ENCODE measurements at places on chromosomes 6 and 20. TPM values are rescaled to one million over a fixed set of nuclear protein-coding genes. Genes with fewer than 3 reads are reported as not detected.

DNA sequence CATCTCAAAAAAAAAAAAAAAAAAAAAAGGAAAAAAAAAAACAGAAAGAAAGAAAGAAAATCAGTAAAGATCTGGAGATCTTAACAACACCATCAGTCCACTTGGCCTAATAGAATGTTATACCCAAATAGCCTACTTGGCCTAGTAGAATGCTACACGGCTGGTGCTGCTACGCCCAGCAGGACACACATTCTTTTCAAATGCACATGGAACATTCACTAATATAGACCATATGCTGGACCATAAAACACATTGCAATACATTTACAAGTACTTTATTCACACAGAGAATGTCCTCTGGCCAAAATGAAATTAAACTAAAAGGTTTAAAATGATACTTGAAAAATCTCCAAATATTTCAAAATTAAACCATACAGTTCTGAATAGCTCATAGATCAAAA lies 80.0 kb upstream of the TNFAIP3 start:
- DNase-seq, result no peak

- DNase-seq, result no peak
Observed at GRCh38 chr6:37244430-37245310, 12.9 kb upstream of the TBC1D22B start.

Gene FABP7
- total RNA-seq, result not detected

- no peak for DNase-seq
Observed at GRCh38 chr6:24079076-24079475, 46.9 kb upstream of the NRSN1 start.

DNA sequence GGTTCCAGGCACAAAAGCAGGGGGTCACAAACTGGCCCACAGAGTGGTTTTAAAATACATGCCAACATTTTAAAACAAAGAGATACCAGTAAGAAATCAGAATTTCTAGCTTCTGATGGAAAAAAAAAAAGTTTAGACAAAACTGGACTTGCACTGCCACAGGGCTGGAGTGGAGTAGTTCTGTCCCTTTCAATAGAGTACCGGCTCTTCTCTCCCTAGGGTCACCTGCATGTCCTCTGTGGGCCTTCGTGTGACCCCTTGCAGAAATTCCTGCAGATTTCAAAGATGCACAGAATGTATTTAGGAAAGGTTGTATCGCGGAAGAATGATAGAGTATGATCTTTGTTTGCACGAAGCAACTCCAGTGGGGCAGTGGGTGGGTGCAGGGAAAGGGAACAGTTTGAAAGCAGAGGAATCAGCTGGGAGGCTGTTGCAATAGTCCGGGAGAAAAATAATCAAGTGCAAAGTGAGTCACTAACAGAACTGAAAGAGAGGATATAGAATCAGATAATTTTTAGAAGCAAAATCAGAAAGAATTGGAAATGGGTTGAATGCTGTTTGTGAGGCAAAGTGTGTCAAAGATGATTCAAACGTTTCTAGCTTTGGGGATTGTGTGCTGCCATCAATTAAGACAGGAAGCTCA lies 97.3 kb upstream of the STXBP5 start:
- no peak for DNase-seq

Gene ADGRG6
- total RNA-seq, result 0.74 TPM

DNA sequence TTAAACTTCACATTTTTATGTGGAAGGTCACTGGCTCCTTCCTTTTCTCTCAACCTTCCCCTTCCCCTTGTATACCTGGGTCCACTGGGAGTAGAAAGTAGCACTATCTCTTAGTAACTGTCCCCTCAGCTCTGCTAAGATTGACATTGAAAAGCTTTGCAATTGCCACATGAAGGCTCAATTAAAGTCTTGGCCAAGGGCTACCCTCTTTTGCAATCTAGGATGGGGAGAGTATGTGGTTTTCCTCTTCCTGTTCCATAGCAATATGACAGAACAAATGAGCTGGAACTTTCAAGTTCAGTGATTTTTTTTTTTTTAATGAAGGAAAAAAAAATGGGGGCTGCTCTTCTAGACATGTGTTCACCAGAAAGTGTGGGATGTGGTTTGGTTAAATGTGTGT lies 37.1 kb downstream of the PROKR2 start:
- no peak for DNase-seq

- DNase-seq, result no peak
Observed at GRCh38 chr6:44537306-44538049, 150.0 kb downstream of the CDC5L start.

DNA sequence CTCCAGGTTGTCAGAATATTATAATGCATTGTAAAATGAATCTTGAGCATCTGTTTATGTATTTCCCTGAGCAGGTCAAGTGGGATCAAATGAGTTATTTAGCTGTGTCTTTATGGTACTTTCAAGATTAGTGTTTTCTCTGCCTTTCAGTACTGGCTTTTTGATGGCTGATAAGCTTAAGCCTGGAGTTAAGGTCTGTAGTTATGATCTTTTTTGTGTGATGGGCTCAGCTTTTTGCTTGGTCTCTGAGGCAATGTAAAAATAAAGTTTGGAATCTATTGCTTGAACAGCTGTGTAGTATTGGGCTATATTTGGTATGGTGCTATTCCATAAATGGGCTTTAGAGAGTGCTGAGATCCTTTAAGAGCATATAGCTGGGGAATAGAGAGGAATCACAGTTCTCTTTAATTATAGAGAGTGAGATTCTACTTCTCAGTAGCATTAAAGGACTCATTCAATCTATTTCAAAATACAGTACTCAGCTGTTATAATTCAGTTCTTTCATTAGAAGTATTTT lies 40.7 kb downstream of the ZNF451 start:
- no peak for DNase-seq

Gene COL21A1
- not detected for total RNA-seq

- DNase-seq, result peak; percentile 66
Observed at GRCh38 chr6:25050356-25050755, 114.6 kb upstream of the RIPOR2 start.

- DNase-seq, result no peak
Observed at GRCh38 chr6:110285306-110286060, 72.7 kb downstream of the METTL24 start.

Gene TAF4
- total RNA-seq, result 20.4 TPM

GRCh38 chr20:16709017-16709416 lies 20.8 kb upstream of the SNRPB2 start:
- peak; percentile 52 for DNase-seq

GRCh38 chr6:139757784-139758183 lies 383.3 kb upstream of the CITED2 start:
- DNase-seq, result no peak

Gene PAQR8
- 5.4 TPM for total RNA-seq

DNA sequence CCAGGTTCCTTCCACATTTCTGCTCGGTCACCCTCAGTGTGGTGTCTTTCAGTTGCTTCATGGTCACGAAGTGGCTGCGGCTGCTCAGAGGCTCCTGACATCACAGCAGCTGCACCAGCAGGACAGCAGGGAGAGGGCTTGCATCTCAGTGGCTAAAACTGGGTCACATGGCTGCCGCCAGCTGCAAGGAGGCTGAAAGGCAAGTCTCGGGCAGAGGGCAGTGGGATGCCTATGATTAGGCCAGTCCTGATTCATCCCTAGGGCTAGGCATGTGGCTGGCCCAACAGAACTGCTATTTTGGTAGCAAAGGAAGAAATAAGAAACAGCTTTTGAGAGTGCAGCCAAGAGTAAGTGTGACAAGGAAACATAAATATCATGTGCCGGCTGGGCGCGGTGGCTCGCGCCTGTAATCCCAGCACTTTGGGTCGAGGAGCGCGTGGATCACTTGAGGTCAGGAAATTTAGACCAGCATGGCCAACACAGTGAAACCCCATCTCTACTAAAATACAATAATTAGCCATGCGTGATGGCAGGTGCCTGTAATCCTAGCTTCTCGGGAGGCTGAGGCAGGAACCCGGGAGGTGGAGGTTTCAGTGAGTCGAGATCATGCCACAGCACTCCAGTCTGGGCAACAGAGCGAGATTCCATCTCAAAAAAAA lies 46.6 kb downstream of the RBM38 start:
- DNase-seq, result no peak

- no peak for DNase-seq
Observed at GRCh38 chr20:651713-652614, 1.0 kb downstream of the SRXN1 start.

DNA sequence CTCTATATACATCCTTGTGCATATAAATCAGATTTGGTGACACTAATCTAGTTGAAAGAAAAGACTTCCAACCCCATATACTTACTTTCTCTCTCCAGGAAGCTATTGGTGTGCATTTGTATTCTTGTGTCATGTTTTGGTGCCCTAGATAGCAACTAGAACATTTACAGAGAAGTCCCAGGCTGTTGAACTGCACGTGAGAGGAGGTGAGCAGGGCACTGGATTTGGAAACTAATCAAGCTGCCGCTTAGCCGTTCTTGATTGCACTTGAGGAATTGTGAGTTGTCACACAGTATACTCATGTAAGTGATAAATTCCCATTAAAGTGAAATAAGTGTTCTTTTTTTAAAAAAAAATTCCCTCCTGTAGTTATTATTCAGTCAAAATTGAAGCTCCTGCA lies 7.6 kb downstream of the WRNIP1 start:
- DNase-seq, result no peak

GRCh38 chr6:33633462-33634158 lies 12.5 kb downstream of the ITPR3 start:
- peak; percentile 48 for DNase-seq

DNA sequence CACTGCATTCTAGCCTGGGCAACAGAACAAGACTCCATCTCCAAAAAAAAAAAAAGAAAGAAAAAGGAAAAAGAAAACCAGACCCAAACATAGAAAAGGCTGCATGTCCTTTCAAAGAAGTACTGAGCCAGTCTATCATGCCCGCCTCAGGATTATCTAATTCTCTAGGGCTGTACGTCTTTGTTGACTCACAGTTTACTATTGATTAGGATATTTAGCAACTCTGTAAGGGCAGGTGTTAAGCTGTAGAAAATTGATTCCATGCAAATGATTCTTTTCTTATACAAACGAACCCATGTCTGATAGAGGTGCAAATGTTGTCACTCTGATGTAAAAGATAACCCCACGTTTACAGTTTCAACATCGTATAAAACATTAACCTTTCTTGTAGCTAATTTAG lies 209.0 kb downstream of the TTLL2 start:
- DNase-seq, result no peak

DNA sequence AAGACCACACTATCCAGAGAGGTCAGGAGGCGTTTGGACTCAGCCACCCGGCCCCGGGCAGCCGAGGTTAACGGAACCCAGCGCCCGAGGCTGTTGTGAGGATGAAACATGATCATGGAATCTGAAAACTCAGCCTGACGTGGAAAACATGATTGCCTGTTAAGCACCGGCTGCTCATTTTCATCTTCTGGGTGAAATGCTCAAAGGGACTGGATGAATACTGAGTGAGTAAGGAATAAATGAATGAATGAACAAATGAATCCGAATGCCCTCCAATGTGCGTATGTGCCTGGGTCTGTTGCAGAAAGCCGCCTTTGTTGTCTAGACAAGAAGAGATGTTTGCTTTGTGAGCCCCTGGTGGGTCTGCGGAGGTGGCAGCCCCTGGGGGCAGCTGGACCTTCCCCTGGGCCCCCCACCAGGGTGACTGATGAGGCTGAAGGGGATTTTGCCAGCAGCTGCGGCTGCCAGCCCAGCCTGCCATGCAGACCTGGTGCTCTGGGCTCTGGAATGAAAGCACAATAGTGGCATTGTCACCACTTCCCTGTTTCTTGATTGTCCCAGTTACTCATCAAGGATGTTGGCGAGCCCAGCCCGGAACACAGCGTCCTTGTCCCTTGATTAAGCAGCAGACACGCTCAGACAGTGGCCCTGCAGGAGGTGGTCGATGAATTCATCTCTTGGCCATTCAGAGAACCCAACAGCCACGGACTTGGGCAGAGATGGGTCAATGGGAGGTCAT lies 211.1 kb downstream of the ANKRD60 start:
- no peak for DNase-seq

Gene ADGRB3
- not detected for total RNA-seq

Gene SEMG1
- not detected for total RNA-seq

Gene MUC22
- total RNA-seq, result not detected

DNA sequence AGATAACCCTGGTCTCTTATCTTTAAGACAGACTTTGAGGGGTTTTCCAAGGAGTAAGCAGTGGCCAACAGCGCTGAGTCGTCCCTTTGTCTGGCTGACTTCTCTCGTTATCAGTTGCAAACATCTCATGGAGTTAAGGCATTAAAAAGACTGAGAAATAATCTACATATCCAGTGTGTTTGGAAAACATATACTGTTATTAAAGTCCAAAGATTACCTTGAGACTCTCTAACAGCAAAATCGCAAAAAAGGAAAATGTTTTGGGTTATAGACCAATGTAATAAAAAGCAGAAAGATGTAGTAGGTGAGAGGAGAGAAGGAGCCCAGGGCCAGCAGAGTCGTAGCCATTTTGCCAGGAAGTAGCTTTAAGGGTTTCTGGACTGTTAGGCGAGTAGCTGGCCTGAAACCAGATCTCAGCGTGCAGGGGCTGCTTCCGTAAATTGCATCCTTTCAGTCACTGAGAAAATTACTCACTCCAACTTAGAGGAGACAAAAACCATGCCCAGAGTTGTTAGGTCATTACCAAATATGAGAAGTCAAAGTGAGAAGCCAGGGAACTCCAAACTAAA lies 24.6 kb downstream of the MYLK4 start:
- DNase-seq, result no peak

DNA sequence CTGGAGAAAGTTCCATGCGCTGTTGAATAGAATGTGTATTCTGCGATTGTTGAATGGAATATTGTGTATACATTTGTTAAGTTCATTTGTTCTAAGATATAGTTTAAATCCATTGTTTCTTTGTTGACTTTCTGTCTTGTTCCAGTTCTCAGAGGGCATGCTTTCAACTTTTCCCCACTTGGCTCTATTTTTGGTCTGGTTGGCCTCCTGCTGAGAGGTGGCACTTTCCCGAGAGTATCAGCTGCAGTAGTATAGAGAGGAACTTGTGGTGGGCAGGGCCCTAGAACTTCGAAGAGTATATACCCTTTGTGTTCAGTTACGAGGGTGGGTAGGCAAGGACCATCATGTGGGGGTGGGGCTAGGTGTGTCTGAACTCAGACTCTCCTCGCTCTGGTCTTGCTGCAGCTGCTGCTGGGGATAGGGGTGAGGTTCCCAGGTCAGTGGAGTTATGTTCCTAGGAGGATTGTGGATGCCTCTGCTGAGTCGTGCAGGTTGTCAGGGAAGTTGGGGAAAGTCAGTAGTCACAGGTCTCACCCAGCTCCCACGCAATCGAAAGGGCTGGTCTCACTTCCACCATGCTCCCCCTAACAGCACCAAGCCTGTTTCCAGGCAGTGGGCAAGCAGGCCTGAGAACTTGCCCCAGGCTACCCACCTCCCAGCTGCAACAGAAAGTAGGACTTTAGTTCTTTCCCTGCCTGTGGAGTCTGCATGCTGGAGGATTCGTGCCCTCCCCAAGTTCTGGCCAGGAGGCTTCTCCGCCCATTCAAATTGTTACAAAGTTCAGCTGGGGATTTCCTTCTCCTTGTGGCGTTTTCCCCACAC lies 118.9 kb upstream of the SSTR4 start:
- DNase-seq, result no peak

Gene DEFB124
- not detected for total RNA-seq

- DNase-seq, result no peak
Observed at GRCh38 chr6:146851837-146852236, 253.1 kb downstream of the ADGB start.

DNA sequence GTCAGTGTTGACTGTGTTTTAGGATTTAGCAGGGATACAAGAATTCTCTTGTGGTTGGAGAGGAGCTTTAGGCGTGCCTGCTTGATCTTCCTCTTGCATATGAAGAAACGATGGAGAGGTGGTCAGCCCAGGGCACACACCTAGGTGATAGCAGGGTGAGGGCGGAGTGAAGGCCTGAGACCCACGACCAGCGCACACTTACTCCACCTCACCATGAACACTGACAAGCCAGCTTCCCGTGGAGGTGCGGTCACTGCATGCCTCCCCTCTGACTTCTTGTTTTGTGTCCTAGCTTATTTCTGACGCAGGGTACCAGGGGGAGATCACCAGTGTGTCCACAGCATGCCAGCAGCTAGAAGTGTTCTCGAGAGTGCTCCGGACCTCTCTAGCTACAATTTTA lies 8.1 kb downstream of the NELFCD start:
- no peak for DNase-seq
